ENCODE measurements at places on chromosomes 2 and 18.
A peak's percentile ranks its signal among the peaks of the same experiment; 100 is the strongest.

DNA sequence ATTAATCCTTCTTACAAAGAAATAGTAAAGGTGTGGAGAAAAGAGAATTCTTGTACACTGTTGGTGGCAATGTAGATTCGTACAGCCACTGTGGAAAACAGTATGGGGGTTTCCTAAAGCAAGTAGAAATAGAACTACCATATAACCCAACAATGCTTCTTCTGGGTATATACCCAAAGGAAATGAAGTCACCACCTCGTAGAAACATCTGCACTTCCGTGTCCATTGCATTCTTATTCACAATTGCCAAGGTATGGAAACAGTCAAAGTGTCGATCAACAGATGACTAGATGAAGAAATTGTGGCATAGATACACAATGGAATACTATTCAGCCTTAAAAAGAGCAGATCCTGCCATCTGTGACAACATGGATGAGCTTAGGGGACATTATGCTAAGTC lies 93.4 kb upstream of the TGIF1 start:
- DNase-seq = no peak

DNA sequence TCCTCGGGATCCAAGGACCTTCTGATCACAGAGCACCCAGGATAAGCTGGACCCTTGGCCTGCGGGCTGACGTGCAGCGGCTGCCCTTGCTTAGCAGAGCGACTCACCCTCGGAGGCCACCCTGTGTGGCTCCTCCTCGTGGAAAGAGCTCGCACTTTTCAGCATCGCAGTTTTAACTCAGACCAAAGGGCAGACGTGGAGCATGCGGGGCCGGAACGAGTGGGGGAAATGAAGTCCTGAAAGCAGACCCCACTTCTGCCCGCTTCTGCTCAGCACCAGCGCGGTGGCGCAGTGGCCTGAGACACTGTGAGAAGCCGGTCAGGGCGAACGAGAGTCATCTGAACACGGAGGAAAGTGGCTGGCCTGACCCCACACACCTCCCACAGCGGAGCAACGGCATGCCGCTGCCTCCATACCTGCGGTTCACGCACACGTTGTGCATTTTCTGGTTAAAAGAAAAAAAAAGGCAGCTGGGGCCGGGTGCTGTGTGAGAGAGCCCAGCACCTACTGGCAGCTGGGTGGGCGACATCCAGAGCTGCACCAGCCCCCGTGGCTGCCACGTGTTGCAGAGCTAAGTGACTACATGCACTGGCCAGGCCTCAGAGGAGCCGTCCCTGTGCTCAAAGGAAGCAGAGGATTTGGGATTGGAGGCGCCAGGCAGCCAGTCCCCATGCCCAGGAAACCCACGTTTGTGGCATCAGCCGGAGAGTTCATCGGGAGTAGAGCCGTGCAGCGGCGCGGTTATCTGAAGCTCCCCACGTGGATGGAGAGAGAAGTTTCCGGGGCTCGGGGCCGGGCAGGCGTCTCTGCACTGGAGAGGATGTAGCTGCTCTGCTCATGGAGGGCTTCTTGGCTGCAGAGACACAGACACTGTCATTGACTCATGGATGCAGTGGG lies 89.7 kb downstream of the USP40 start:
- no peak for DNase-seq

- no peak for DNase-seq
Measured at GRCh38 chr18:34956663-34957062, 84.5 kb upstream of the MAPRE2 start.

- no peak for DNase-seq
Measured at GRCh38 chr2:66929632-66930338, 467.3 kb upstream of the ETAA1 start.

GRCh38 chr2:55459279-55459678 lies 39.6 kb upstream of the CCDC88A start:
- no peak for DNase-seq

GRCh38 chr18:7452331-7452730 lies 114.8 kb upstream of the PTPRM start:
- no peak for DNase-seq

DNA sequence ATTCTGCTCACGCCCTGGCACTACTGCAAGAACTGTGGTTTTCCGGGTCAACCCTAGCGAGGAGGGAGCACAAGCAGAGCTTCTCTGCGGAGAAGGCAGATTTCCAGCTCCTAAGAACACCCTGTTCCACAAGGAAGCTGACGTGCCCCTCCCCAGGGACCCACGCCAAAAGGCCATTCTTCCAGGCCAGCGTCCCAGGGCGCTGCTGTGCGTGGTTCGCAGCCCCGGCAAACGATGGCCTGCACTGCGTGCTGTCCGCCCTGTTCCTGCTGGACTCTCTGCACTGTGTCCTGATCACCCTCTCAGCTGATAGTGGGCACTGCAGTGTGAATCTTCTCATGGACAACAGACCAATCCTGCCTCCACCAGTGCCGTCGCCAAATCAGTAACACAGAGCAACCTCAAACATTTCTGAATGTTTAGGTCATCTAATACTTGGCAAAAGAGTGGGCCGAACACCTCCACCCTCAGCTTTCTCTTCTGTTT lies 49.1 kb downstream of the ADI1 start:
- no peak for DNase-seq

DNA sequence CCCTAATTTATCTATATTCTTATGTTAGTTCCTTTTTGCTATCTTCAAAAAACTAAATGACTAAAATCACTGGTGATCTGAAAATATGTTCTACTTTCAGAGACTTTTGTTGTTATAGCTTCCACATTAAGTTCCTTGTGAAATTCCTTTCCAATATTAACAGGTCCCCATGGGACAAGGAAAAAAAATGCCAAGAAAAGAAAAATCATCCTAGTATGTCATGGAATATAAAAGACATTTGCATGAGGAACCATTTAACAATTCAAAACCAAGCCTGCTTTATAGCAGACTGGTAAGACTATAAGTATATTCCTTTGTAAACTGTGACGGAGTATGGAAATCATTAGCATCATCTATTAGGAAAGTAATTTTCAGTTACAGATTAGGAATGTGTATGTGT lies 48.1 kb downstream of the COBLL1 start:
- DNase-seq = no peak

DNA sequence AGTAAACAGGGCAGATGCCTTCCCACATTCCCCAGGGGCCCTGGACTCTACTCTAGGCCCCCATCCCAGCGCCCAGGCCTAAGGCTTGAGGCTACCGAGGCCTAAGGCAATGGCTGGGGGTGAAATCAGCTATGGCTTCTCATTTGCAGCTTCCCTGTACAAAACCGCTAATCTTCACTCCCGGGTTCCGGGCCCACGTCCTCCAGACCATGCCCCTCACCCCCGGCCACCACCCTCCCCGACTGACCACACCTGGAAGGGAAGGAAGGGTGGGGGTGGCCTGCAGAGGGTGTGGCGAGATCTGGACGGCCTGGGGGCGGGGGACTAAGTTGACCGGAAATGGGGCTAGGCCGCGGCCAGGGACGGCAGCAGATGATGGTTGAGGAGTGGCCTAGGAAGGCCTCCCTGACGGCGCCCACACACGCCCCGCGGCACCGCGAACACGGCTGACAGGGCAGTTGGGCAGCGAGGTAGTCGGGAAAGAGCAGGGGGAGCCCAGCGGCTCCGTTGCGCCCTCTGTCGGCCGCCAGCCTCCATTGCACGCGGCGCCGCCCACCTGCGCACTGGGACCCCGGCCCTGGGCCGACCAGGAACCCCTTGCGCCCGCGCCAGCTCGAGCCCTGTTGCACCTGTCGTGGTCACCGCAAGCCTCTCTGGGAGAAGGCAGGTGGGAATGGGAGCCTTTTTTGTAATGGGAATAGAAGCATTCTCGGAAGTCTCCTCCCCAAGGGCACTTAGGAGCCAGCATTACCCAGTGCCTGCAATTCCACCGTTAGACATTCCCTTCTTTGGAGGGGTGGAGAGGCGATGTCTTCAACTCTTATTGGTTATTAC lies 117.1 kb upstream of the STPG4 start:
- DNase-seq = peak; percentile 61

GRCh38 chr2:218875692-218876246 lies 4.9 kb upstream of the WNT10A start:
- DNase-seq = no peak

DNA sequence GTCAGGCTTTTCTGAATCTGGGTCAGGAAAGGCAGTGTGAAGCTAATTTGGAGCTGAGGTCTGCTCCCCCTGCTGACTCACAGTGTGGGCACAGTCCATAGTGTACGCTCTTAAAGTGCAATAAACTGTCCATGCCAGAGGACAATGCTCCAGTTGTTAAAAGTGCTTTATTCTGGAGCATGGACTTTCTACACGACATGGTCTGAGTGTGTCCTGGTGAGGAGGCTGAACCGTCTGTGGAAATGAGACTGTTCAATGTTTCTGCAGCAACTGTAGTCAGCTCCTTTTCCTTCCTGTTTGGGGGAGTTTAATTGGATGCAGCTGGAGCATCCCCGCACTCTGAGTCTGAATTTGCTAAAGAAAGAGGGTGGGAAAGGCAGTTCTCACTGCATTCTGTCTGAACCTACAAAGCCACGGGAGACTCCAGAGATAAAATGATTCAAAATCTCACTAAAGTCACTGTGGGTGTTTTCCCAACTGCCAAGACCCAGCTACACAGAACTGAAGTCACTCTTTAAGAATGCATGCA lies 110.2 kb upstream of the TRIB2 start:
- DNase-seq = no peak

GRCh38 chr2:63007813-63008458 lies 42.7 kb upstream of the OTX1 start:
- DNase-seq = no peak

- DNase-seq = no peak
Measured at GRCh38 chr18:30889519-30890301, 152.8 kb downstream of the DSC3 start.

DNA sequence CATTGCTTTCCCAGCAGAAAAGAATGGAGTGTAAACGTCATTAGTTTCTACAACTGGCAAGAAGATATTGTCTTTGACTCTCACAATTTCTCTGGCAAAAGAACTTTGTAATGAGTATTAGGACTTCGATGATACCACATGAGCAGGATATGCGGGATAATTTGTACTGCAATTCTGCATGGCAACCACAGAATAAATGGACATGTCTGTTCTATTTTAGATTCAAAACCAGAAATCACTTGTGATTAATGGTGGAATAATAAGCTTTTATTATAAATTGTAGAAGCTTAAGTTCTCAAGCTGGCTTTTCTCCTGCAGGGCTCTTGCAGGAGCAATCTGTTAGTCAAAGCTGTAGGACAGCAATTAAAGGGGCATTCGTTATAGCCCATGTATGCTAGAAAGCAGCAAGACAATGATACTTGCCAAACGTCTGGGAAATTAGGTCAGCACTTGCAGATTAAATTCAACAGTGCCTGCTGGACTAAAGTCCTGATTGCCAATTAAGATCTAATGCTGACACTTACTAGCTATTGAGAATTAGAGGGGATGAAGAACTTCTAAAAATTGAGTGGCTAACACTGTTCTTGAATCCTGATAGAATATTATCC lies 177.9 kb downstream of the PTH2R start:
- DNase-seq = no peak

- DNase-seq = no peak
Measured at GRCh38 chr2:185147361-185147760, 549.0 kb downstream of the ZNF804A start.

GRCh38 chr2:24930768-24931167 lies 10.7 kb upstream of the ADCY3 start:
- DNase-seq = no peak

DNA sequence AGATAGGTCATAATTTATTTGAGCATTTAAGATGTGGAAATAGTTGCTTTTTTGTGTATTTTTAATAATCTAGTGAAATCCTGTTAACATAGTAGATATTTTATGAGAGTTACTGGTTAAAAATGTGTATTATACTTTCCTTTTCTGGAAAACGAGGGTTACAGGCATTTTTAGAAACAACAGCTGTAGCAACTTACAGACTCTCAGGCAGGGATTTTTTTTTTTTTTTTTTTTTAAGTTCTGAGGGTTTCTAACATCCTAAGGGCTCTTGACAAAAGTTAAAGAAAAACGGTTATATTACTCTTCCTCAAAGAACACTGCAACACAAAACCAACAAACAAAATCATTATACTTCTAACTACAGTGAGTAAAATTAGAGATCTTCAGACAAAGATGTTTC lies 205.9 kb downstream of the ACKR3 start:
- no peak for DNase-seq

DNA sequence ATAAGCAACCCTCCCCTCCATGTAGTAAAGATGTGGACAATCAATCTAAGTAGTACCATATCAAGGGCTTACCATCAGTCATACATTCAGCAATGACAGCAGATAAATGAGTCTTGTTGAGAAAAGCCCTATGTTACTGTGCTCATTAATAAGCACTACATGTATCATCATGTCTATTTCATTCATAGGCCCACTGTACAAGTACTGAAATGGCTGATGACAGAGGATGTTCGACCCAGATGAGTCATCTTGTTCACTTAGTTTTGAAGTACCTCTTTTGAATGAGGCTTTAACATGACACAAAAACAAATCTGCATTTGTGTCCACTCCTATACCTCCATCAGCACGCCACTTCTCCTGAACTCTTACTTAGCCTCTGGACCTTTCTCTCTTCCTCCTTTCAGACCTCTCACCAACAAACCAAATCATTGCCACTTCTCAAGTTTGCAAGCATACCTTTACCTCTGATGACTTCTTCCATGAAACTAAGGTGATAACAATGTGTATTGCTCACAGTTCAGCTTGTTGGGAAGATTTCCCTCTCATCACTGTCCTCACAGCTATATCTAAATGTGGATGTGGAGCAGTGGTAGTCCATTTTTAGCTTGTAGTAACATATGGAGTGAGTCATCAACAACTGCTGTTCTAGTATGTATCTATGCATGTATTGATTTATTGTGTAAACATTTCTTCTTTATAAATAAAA lies 921.0 kb upstream of the SLC39A10 start:
- DNase-seq = no peak

DNA sequence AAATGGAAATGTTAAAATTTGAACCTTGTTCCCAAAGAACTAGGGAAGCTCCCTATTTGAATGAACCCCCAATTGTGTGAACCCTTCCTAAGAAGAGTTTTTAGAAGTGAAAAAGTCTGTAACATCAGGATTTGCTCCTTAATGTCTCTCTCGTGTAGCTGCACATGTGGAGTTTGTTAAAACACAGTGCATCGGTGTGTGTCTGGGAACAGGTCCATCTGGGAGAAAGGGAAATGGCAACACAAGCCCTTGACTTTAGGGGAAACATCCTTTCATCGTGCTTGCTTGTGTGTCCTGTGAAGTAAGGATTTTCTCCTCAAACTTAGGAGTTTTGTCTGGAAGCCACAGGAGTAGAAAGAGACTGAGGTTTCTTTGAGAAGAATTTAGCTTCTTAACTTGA lies 203.9 kb downstream of the PRKCE start:
- no peak for DNase-seq

- no peak for DNase-seq
Measured at GRCh38 chr18:70653671-70654070, 364.8 kb downstream of the SOCS6 start.

Measured in NCI-H187 treated with DMSO at 0.1 percent for 48 hours (cell line).